Activated CD4-positive, alpha-beta T cell treated with anti-CD3 and anti-CD28 coated beads for 36 hours (primary cell): ENCODE measurements at places on chromosomes 6 and 20. TPM values are rescaled to one million over a fixed set of nuclear protein-coding genes. Genes with fewer than 3 reads are reported as not detected.

DNA sequence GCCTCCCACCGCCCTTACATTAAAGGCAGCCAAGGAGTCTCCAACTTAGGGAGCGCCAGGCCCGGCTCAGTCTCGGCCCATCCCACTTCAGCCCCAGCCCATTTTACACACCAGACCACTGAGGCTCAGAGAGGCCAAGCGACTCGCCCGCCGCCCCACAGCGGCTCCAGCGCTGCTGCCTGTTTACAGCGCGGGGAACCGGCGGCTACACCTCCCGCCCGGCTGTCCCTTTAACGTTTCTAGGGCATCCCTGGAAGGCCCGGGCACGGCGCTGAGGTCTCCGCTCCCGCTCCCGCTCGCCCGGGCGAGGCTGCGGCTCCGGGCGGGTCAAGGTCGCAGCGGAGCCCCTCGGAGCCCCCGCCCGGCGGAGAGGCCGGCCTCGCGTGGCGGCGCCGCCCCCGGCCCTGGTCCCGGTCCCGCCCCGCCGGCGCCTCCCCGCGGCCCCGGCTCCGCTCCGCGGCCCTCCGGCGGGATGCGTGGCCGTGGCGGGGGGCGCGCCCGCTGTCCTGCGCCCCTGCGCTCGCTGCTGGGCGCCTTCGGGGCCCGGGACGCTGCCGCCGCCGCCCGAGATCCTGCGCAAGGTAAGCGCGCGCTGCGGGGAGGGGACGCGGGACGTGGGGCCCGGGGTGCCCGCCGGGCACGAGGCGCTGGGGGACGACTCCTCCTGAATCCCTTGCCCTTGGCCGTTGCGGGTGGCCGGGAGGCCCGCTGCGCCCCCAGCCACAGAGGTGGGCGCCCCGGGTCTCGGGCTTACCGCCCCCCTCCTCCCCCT lies 27.1 kb upstream of the PHACTR3 start:
- no peak for DNase-seq

GRCh38 chr6:170018936-170019817 lies 267.8 kb downstream of the ERMARD start:
- no peak for DNase-seq

GRCh38 chr6:52929321-52930164 lies 20.0 kb upstream of the GSTA3 start:
- no peak for DNase-seq

GRCh38 chr6:139777202-139777970 lies 402.9 kb upstream of the CITED2 start:
- no peak for DNase-seq

GRCh38 chr6:42315991-42316970 lies 98.6 kb upstream of the MRPS10 start:
- DNase-seq, result peak; percentile 54

LGSN gene
- not detected for total RNA-seq

TMEM170B gene
- total RNA-seq, result 0.98 TPM
